ENCODE measurements at places on chromosomes 11 and 22.
A peak's percentile ranks its signal among the peaks of the same experiment; 100 is the strongest.

GRCh38 chr22:47734511-47734910, 972.1 kb downstream of the TBC1D22A start:
- no peak for DNase-seq

- no peak for DNase-seq
Measured at GRCh38 chr11:3626250-3626960, 15.4 kb downstream of the ART5 start.

- peak; percentile 75 for DNase-seq
Measured at GRCh38 chr22:36409911-36410756, 22.4 kb upstream of the MYH9 start.

DNA sequence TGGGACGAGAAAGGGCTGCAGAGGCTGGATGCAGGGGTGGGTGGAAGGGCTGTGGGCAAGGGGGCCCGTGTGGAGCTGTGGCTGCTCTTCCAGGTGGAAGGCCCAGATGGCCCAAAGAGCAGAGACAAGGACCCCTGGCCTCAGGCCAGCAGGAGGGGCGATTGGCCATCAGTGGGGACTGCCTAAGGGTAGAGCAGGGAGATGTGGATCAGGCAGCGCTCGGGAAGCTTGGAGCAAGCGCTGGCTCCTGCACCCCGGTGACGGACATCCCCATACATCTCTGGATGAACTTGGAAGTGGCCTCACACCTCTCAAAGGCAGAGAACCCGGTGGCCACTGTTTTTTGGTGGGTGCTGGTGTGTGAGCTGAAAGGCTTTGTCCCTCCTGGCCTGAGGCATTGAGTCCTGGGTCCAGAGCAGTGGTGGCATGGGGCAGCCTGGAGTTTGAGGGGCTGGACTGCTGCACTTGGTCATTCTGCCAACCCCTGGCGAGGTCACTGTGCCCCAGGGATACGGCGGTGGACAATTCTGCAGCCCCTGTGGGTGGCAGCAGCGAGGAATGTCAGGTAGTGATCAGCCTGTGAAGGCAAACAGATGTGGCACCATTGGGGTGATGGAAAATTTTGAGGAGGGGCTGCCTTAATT, 5.9 kb downstream of the FRMD8 start:
- DNase-seq = no peak

DNA sequence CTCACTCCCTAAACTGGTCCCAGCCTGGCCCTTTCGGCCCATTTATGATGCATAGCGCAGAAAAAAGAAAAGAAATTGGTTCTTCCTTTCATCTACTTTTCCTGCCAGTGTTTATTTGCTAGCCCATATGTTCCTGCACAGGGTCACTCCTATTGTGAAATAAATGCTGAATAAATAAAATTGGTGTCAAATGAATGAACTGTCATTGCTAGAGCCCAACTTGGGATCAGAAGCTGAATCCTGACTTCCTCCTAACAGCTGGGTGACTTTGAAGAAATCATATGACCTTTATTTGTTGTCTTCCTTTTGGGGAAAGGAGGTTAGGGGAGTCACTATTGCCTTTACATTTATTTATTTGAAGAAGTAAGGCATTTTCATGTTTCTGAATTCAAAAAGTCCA, 92.0 kb downstream of the PRR5L start:
- no peak for DNase-seq

DNA sequence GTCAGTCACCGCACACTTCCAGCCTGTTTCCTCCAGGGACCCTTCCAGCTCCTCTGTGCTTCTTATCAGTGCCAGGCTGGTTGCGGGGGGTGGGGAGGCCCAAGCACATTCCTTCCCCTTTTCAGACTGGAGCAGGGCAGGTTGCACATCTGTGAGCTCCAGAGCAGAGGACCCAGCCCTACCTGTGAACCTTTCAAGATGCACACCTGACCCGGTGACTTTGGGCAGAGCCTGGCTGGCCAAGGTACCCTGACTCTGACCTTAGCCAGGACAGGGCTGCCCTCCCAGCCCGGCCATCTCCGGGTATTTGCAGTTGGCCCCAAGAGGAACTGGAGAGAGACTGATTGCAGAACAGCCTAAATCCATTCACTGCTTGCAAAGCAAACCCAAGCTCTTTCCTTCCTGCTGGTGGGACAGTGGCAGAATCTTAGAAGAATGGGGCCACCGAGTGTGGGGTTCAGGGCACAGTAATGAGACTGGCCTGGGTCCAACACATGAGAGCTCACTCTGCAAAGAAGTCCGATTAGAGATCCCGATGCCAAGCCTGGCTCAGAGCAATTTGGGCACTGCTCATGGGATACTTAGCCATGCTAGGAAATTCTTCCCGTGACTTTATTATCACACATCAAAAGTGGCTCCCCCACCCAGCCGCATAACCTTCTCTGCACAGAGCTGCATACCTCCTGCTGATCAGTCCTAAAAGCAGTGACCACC, 64.7 kb upstream of the CCND1 start:
- DNase-seq = no peak

GRCh38 chr11:124297921-124298320, 15.8 kb downstream of the OR8D1 start:
- DNase-seq = no peak

- DNase-seq = no peak
Measured at GRCh38 chr11:104324276-104324675, 160.3 kb upstream of the PDGFD start.

- no peak for DNase-seq
Measured at GRCh38 chr11:91489989-91490388, 734.6 kb upstream of the FAT3 start.

DNA sequence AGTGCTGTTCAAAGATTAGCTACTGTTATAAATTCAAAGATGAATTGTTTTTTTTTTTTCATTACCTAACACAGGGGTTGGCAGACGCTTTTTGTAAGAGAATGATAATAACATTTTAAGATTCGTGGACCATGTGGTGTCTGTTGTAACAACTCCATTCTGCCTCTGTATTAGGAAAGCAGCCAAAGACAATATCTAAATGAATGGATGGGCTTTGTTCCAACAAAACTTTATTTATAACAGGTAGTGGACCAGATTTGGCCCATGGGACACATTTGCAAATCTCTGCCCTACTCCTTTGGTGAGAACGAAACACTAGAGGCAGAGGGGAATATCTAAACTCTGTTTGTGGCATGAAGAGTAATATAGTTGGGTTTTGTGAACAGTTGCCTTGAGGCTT, 83.6 kb upstream of the BLID start:
- DNase-seq = no peak

DNA sequence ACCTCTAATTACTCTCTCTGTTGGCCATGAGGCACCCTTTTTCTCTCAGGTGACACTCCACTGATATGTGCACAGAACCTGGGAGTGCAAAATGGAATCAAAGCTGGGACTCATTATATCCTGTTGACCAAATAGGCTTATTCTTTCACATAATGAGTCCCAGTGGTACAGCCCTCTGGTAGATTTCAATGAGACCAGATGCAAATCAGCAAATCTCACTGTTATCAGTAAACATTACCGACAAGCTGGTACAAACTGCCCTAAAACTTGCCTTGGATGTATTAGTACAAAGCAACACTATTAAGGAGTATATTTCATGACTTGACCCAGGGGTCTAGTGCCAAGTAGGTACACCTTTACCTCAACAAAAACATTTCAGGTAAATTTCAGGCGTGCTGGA, 128.3 kb downstream of the DDX10 start:
- DNase-seq = no peak

GRCh38 chr11:92663539-92663938, 305.9 kb upstream of the MTNR1B start:
- DNase-seq = no peak

GRCh38 chr11:626475-627307, at the start of gene SCT:
Gene SCT, minus strand, starts transcription at chr11:627181. Its CDS starts 38 bp downstream, at chr11:627143.
- DNase-seq = no peak

DNA sequence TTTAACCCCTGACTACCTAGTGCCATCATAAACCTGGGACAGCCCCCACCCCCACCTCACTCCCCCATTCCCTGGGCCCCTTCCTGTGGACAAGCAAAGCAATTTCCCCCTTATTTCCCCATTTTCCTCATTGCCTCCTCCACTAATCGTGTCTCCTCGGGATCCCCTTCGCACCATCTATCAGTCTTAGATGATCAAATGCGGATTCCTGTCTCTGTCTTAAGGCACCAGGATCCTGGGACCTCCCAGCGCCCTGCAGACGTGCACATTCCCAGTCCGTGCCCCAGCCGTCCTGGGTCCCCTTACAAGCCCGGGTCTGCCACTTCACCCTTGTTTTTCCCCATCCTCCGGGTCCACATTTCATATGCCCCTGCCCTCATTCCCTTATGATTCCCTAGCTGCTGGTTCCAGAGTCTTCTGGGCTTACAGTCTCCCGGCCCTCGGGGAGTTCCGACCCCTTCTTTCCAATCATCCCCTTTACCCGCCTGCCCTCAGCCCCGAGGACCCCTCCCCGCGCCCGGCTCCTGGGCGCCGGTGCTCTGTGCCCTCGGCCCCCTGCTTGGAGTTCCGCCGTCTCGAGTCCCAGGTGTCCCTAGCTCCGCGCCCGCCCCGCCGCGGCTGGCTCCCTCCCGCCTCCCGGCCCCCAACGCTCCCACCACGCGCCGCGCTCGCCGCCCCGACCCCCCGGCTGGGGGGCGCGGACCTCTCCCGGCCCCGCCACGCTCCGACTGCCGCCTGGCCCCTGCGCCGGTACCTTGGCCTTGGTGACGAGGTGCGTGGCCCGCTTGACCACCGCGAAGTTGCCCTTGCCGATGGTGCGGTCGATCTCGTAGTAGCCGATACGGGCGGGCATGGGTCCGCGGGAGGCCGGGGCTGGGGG, 599 bp downstream of the SIK3 start:
- peak; percentile 47 for DNase-seq

DNA sequence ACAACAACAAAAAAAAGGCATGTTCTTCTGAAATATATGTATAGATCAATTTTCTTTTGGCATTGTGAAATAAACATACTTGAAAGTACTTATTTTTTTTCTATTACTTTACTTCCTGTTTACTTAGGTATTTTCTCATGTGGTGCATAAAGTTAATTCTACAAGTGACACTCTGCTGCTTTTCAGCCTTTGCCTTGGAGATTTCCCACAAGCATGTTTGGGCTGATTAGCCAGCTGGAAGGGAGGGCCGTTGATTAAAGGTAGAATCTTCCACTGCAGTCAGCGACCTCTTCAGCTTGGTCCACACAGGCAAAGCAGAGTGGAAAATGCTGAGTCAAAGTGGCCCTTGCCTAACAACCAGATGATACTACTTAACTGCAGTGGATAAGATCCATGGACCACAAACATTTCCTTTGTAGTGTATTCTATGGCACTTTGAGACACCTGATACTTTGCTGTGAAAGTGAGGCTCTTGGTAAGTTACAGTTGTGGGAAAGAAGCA, 176.0 kb downstream of the ARHGAP42 start:
- DNase-seq = no peak

GRCh38 chr11:70325824-70326223, 55.3 kb downstream of the PPFIA1 start:
- no peak for DNase-seq

DNA sequence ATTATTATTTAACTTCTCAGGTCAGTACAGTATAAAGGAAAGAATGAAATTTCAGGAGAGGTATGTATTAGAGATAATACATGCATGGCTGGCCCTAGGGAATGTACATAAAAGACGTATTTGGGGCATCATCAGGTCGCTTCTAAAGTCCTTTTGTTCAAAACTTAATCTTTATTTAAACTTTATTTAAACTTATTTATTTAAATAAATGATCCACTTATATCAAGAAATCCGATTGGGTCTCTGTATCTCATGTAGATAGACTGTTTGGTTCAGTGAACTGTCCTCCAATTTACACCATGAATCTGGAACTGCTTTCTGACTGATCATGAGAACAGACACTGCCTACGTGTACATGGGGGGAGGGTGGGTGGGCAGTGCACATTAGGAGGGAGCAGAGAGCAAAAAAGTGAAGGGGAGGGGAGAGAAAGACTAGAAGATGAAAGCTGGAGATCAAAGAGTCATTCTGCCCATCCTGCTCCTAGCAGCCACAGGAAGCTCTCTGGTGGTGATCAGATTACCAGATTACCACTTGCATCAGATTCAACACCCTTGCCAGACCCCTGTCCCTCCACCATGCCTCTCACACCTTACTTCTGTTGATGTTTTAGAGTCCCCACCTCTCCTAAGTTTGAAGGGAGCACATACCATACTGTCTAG, 92.1 kb upstream of the MTMR2 start:
- DNase-seq = no peak

DNA sequence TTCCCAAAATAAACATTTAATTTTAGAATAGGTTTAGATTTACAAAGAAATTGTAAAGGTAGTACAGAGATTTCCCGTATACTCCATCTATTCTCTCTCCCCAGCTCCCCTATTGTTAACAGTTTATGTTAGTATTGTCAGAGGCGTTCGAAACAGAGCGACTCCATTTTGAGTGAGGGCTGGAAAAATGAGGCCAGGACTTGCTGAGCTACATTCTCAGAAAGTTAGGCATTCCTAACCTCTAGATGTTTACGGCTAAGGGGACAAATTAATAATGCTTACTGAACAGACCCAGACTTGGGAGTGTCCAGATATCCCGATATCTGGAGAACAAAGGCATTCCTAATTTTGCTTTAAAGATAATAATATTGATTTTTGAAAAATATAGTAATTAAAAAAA, 12.4 kb upstream of the NUP160 start:
- DNase-seq = no peak

DNA sequence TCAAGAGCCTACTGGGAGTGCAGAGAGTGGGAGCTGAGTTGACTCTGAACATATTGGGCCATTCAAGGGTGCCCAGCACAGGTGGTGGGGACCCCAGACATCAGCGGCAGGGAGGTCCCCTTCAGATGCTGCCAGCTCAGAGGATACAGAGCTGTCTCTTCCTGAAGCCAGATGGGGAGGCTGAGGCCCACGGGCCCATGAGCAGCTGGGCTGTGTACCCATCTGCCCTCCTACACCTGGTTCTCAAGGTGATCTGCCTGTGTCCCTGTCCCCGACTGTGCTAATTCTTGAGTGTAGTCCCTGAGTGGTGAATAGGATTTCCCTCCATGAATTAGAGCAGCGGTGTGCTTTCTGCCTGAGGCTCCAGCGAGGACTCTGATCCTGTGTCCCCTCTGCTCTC, 76.3 kb downstream of the MICAL2 start:
- DNase-seq = no peak

DNA sequence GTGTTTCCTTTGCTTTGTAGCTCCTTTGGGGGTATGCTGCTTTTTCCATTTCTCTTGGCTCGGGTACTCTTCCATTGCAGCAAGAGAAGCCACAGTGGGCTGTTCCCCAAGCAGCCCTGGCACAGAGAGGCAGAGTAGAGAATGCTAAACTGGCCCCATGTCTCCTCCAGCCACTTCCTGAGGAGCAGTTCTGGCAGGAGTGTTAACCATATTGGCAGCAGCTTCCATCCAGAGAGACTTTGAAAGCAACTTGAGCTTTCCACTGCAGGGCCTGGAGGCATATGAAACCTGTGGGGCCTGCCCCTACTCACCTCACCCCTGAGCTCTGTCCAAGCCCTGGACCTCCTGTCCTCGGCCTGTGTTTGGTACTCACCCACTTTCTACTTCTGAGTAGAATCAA, 61.8 kb downstream of the ALX4 start:
- DNase-seq = no peak

DNA sequence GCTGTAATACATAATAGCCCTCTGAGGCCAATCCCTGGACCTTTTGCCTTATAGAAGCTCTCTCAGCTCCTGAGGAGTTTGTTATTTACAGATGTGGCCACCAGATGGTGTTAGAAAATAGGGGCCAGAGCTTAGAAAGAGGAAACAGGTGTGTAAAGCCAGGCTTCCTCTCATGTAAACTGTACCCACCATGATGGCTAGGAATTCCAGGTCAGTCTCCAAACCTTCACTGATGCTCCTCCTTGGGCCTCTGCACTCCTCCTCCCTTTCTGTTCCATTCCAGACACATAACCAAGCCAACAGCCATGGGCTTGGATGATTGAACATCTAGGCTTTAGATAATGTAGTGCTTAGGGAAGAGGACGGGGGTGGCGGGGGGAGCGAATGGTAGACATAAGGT, 39.7 kb downstream of the USP35 start:
- DNase-seq = peak; percentile 65

- DNase-seq = no peak
Measured at GRCh38 chr11:87851234-87851633, 324.0 kb downstream of the RAB38 start.

Data from putamen (tissue), 1 donor.